ENCODE measurements at places on chromosomes 3 and 15.
A peak's percentile ranks its signal among the peaks of the same experiment; 100 is the strongest.

DNA sequence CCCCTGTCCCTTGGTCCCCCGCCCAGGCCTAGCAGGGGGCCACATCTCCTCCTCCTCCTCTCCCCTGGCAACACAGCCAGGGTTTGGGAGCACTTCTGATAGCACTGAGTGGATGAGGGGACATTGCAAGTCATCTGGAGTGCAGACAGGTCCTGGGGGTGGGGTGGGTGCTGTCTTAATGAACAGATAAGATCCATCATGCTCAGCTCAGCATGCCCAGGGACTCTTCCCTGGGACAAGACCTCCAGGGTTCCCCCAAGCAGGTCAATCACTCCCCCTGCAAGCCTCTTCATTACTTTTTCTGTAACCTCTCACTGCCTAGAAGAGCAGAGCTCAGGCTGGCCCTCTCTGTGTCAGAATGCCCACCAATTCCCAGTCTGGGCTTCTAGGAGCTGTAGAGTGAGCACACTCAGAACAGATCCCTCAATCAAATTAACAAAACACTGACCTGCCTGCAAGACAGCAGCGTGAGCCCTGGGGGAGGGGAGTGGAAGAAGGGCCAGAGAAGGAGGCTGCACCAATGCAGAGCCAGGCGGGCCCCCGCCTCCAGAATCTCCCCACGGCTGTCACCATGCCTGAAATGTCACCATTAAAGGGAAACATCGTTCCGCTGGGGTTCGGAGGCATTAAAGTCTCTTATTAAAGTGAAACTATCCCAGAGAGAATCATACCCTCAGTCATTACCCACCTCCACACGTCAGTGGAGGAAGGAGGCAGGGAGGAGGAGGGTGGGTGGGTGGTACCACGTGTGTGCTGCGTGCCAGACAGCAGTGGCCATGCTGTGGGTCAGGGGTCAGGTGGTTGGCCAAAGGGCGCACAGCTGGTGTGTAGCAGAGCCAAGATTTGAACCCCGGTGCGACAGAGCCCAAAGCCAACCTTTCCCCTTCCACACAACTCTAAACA, 114.7 kb upstream of the LINGO1 start:
- DNase-seq: no peak

- no peak for DNase-seq
Measured at GRCh38 chr3:19074257-19074900, 73.9 kb upstream of the KCNH8 start.

DNA sequence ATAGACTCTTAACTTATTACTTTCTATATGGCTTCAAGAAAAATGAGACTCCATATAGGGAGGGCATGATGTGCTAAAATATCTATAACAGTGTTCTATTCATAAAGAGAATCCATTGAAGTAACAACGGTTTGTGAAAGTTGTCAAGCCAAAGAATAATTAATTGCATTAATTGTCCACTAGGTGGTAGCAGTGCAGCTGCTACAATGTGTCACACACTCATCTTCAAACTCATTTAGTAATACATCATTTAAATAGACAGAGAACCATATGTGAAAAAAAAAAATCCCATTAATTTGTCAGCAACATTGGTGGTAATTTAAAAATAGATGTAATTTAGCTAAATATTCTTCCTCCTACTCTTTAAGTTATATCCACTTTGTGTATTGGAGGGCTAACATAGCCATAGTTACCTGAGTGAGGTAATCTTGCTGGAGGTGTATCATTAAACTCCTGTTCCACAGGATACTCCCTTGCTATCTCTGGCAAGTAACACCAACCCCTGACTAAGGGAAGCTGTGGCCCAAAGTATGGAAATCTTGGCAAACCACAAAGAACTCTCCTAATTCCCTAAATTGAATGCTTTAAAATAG, 3.7 kb upstream of the CPA3 start:
- no peak for DNase-seq

GRCh38 chr3:126474498-126475412, 936 bp downstream of the ZXDC start:
- DNase-seq: no peak

DNA sequence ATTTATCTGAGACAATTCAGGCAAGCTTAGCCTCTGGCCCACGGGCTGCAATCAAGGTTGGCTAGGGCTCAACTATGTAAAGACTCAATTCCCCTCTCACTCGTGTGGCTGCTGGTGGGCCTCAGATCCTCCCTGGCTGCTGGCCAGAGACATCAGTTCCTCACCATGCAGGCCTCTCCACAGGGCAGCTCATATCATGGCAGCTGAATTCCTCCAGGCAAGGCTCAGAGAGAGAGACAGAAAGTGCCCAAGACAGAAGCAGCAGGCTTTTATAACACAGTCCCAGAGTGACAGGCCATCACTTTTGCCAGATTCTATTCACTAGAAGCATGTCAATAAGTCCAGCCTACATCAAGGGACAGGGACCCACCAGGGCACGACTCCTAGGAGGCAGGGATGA, 63.2 kb downstream of the XXYLT1 start:
- DNase-seq: no peak

- DNase-seq: no peak
Measured at GRCh38 chr3:111956995-111957734, 21.7 kb upstream of the ABHD10 start.

DNA sequence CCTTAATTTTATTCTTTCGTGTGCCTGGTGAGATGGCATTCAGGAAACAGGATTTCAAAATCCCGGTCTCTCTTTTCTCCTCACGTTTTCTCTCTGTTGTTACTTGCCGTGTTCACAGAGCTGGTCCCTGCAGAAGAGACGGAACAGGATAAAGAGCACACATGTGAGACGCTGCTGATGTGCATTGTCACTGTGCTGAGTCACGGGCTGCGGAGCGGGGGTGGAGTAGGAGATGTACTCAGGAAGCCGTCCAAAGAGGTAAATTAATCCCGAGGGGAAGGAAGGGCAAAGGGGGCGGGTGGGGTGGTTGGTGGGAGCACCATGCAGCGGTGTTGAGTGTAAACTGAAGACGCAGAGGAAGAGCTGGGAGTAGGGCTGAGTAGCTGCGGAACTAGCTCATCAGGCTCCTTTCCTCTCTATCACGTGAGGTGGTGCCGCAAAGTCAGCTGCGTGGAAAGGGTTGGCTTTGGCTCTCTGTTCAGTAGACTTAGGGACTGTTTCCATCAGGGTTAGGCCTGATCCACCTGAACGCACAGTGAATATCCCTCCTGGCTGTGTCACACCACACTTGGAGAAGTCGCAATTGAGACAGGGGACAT, 164.8 kb upstream of the BHLHE40 start:
- DNase-seq: no peak

DNA sequence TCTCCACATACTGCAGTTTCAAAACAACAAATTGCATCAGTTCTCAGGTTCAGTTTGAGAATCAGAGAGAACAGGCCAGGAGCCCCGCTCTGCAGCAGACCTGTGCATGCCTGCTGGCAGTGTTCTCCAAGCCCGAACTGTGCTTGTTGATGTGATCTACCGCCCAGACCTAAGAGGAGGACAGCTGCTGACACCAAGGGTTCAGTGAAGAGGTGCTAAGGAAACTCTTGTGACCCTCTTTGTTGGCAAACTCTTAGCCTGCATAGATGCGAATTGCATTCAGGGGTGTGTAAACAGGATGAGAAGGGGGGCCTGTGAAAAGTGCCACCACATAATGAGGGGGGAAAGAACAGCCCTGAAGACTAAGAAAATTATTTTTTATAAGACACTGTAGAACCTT, 89.8 kb downstream of the PDE8A start:
- DNase-seq: no peak

DNA sequence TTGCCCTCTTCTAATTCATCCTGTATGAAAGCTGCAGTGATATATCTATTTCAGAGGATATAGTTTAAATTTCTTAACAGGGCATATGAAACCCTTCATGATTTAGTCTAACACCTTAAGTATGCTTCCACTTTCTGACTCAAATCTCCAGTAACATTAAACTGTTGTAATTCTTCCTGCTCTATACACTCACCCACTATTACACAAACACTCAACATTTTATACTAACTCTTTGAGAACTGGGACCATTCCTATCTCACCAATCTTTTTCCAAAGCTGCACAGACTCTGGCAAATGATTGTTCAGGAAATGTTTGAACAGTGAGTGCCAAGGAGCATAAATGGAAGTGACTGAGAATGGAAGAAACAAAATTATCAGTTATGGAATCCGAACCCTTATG, 560.4 kb upstream of the DPPA4 start:
- no peak for DNase-seq

- peak; percentile 41 for DNase-seq
Measured at GRCh38 chr3:47163169-47164006, 525 bp downstream of the SETD2 start.

DNA sequence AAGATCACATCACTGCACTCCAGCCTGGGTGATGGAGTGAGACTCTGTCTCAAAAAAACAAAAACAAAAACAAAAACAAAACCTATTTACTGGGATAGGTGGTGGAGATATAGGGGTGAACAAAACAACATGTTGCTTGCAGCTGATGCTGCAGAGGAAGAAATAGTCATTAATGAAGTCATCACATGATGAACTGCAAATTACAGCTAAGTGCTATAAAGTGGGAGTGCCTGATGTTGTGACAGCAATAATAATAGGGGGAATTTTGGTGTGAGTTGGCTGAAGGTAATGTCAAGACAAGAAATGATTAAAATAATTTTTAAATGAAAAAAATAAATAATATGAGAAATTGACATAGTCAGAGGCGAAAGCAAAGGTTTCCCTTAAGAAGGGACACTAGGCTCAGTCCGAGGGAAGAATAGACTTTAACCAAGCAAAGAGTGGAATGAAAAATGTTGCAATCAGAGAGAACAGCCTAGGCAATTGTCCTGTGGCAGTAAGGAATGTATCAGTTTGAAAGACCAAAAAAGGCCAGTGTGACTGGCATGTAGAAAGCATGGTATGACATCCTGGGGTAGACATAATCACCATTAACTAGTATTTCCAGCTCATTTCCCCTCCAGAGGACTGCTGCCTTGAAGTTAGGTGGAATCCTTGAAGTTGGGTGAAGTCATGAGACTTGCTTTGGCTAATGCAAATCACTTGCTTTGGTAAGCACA, 14.7 kb upstream of the PIK3CB start:
- DNase-seq: no peak

DNA sequence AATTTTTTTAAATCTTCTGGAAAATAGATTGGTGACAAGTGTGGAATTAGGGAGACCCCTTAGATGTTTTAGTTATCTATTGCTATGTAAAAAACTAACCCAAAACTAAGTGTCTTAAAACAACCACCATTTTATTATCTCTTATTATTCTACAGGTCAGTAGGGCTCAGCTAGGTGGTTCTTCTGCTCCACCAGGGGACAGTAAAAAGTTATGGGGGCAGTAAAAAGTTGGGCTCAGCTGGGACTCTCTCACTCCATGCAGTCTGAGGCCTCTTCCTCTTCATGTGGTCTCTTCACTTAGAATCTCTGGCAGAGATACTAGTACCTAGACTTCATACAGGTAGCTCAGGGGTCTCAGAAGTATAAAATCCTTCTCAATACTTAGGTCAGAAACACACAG, 18.0 kb upstream of the DIS3L start:
- no peak for DNase-seq

DNA sequence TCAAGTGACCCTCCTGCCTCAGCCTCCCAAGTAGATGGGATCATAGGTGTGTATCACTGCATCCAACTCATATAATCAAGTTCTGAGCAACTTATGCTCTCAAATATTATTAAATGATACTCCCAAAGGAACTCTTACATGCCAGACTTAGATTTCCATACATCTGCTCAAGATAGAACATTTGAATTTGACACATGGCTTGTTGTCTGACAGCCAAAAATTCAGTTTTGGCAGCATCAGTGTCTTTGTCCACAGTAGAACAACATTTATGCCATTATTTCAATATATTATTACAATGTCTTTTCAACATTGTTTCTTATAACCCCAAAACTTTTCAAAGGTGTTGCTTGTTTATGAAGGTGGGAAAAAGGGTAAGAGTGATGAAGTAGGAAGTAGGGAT, 116.2 kb downstream of the SUCNR1 start:
- DNase-seq: no peak

GRCh38 chr3:151578495-151578894, 117.6 kb upstream of the IGSF10 start:
- no peak for DNase-seq

GRCh38 chr3:112639455-112640225, 1.3 kb downstream of the CCDC80 start:
- no peak for DNase-seq

DNA sequence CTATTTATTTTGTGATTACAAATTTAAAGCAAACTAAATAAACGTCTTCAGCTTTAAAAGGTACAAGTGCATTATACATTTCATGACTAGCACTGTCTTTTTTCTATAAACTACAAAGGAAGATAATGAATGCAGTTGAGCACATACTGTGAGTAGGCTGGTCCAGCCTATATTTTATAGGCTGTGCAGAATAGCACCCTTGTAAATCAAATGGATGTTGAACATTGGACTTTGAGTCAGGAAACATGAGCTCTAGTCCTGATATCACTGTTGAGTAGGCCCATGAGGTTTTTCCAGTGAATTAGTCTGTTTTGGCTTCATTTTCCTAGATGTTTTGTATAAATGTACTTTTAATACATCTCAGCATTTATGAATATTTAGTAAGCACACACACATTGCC, 447.3 kb upstream of the KCNMB2 start:
- no peak for DNase-seq

DNA sequence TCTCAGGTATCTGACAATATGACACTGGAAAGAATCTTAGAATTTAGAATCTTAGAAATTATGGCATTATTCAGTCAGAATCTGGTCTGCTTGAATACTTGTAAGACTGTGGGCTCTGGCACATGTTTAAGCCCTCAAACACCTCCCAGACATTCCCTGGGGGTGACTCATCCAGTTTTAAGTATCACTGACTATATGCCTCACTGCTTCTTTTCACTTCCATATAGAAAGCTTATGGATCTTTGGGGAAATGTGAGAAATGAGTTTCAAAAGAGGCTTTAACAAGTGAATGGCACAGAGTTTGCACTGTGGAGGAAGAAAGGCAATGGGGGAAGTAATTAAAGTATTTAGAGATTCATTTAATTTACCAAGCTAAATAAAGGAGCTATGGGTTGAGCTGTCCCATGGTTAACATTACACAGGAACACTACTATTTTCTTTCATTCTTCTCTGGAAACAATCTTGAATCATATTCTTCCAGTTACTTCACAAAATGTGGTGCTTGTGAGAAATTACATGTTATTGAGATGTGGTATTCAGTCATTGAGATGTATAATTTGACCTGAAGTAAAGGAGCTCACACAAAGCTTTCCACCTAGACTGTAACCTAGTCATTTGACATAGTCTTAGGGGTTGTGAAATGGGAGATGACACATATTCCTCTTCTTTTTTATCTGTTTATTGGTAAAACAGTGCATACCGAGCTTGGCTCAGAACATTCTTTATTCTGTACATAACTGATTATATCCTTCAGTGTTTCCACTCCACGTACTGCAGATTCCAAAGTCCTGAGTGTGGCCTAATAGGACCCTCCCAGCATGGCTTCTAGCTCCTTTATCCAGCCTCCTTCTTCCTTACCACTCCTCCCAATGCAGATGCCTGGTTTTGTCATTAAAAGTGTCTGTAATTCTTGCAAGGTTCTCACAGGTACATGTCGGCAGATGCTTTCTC, 544.6 kb upstream of the NECTIN3 start:
- no peak for DNase-seq
